ENCODE measurements at places on chromosomes 7 and 10.
A peak's percentile ranks its signal among the peaks of the same experiment; 100 is the strongest.

DNA sequence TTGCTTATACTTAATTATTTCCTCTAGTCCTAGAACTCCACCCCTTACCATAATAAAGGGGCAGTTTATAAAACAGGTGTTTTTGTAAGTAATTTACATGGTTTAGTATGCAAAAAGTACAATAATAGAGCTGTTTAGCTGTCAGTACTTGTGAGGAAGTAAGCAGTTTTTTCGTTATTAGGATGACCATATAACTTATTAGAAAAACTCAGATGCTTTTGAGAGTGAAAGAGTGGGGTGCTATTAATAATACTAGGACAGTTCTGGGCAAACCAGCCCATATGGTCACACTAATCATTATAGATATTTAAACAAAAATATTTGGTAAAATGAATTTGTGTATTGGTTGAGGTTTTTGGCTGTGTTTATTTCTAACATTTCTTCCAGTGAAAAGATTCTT is 201.9 kb upstream of the KAT6B start:
- H3K27me3 ChIP-seq: no peaks in the 10 kb centered on the region
- no peak overlapping the region for H3K27ac ChIP-seq
- no peak overlapping the region for H3K4me3 ChIP-seq
- peaks cover 2% of the 10 kb centered on the region for H3K4me1 ChIP-seq
- peaks cover 13% of the 10 kb centered on the region for H3K36me3 ChIP-seq
- DNase-seq: no peak

GRCh38 chr10:70833601-70834000 is 17.9 kb downstream of the SGPL1 start:
- H3K4me1 ChIP-seq: peaks cover 16% of the 10 kb centered on the region
- H3K36me3 ChIP-seq: peaks cover 24% of the 10 kb centered on the region
- no peak overlapping the region for H3K4me3 ChIP-seq
- DNase-seq: no peak

- no peak overlapping the region for H3K4me3 ChIP-seq
- H3K36me3 ChIP-seq: no peaks in the 10 kb centered on the region
- H3K4me1 ChIP-seq: peaks cover 18% of the 10 kb centered on the region
- no peak overlapping the region for H3K27ac ChIP-seq
- peaks cover 20% of the 10 kb centered on the region for H3K27me3 ChIP-seq
These were observed 30.5 kb upstream of the ZRANB1 start for GRCh38 chr10:124911124-124912067.

GRCh38 chr7:100396421-100396982 is 23.2 kb downstream of the PILRA start:
- H3K4me1 ChIP-seq: peaks cover 16% of the 10 kb centered on the region
- peak overlapping the region; percentile 88 for H3K27ac ChIP-seq
- peak overlapping the region; percentile 68 for H3K4me3 ChIP-seq
- no peaks in the 10 kb centered on the region for H3K36me3 ChIP-seq

- H3K36me3 ChIP-seq: no peaks in the 10 kb centered on the region
- H3K27ac ChIP-seq: no peak overlapping the region
- H3K4me1 ChIP-seq: peaks cover 2% of the 10 kb centered on the region
- H3K4me3 ChIP-seq: no peak overlapping the region
- H3K27me3 ChIP-seq: peaks cover 3% of the 10 kb centered on the region
These were observed 46.1 kb upstream of the SLC35B4 start for GRCh38 chr7:134362587-134363483.

DNA sequence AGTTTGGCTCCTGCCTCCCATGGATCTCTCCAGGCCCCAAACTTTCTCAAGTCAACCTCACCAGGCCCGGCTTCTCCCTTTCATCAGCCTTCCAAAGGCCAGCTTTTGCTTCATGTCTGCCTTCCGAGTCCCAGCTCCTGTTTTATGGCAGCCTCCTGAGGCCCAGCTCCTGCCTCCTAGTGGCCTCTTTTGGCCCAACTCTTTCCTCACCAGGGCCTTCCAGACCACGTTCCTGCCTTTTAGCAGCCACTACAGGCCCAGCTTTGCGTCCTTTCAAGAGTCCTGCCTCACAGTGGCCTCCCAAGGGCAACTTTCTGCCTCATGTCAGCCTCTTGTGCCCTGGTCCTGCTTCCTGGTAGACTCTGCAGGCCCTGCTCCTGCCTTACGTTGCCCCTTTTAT is 15.3 kb upstream of the TMEM248 start:
- no peak for DNase-seq
- H3K27me3 ChIP-seq: no peaks in the 10 kb centered on the region
- no peaks in the 10 kb centered on the region for H3K36me3 ChIP-seq
- no peak overlapping the region for H3K4me3 ChIP-seq
- no peak overlapping the region for H3K27ac ChIP-seq

- H3K4me1 ChIP-seq: no peaks in the 10 kb centered on the region
- DNase-seq: no peak
- H3K27ac ChIP-seq: no peak overlapping the region
- H3K4me3 ChIP-seq: no peak overlapping the region
These were observed 36.6 kb downstream of the CD36 start for GRCh38 chr7:80675090-80675489.

- H3K27ac ChIP-seq: peak overlapping the region; percentile 95
- peak overlapping the region; percentile 84 for H3K4me3 ChIP-seq
- H3K4me1 ChIP-seq: peaks cover 94% of the 10 kb centered on the region
- no peak for DNase-seq
- H3K27me3 ChIP-seq: no peaks in the 10 kb centered on the region
These were observed 128.9 kb downstream of the CELF2 start for GRCh38 chr10:11146402-11147171.

GRCh38 chr7:155450970-155451801 is 6.7 kb upstream of the EN2 start:
- H3K4me1 ChIP-seq: peaks cover under 1% of the 10 kb centered on the region
- H3K36me3 ChIP-seq: no peaks in the 10 kb centered on the region
- H3K27ac ChIP-seq: peak overlapping the region; percentile 26
- H3K27me3 ChIP-seq: peaks cover 81% of the 10 kb centered on the region

DNA sequence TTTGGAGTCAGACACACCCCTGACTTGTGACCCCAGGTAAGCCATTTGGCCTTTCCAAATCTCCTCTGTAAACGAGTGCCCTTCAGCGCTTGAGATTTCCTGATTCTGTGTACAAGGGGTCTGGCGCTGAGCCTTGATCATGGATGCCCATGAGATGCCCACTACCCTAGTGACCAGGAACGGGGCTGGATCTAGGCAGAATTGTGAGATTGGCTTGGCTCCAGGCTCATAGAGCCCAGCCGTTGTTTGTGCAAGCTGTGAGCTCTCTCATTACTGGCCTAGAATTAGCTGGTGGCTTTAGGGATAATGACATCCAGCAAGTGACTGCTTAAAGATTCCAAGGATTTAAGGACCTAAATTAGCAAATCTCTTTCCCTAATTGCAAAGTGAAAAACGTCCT is 84.9 kb downstream of the CAMK1D start:
- DNase-seq: no peak
- no peaks in the 10 kb centered on the region for H3K4me1 ChIP-seq
- peaks cover 7% of the 10 kb centered on the region for H3K27me3 ChIP-seq
- peaks cover under 1% of the 10 kb centered on the region for H3K36me3 ChIP-seq

DNA sequence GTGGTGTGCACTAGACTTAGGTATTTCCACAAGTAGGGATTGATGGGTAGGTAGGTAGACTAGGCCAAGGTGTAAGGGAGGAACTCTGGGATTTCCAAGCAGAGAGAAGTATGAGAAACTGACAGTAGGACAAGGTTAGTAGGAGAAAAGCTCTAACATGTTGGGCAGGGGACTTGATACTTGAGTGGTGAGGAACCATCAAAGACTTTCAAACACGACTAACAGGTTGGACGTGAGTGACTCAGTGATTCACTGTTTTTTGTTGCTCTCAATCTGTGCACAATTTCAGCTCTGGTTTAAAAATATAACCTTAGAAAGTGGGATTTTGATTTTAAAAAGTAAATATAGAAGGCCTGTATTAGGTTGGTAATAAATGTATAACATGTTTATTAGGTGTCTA is 44.4 kb downstream of the KLHDC10 start:
- no peak overlapping the region for H3K27ac ChIP-seq
- no peaks in the 10 kb centered on the region for H3K27me3 ChIP-seq
- no peak overlapping the region for H3K4me3 ChIP-seq
- peaks cover 7% of the 10 kb centered on the region for H3K4me1 ChIP-seq
- no peak for DNase-seq

- no peak overlapping the region for H3K27ac ChIP-seq
- DNase-seq: no peak
- H3K36me3 ChIP-seq: no peaks in the 10 kb centered on the region
These were observed 216.9 kb upstream of the FERD3L start for GRCh38 chr7:19362099-19362498.

GRCh38 chr7:48101352-48101751 is 12.3 kb downstream of the UPP1 start:
- H3K4me3 ChIP-seq: no peak overlapping the region
- peaks cover 81% of the 10 kb centered on the region for H3K36me3 ChIP-seq
- H3K4me1 ChIP-seq: peaks cover 45% of the 10 kb centered on the region
- DNase-seq: no peak
- no peak overlapping the region for H3K27ac ChIP-seq

GRCh38 chr7:22192801-22193200 is 164.2 kb downstream of the RAPGEF5 start:
- H3K4me1 ChIP-seq: no peaks in the 10 kb centered on the region
- H3K27me3 ChIP-seq: peaks cover 12% of the 10 kb centered on the region
- no peaks in the 10 kb centered on the region for H3K36me3 ChIP-seq

DNA sequence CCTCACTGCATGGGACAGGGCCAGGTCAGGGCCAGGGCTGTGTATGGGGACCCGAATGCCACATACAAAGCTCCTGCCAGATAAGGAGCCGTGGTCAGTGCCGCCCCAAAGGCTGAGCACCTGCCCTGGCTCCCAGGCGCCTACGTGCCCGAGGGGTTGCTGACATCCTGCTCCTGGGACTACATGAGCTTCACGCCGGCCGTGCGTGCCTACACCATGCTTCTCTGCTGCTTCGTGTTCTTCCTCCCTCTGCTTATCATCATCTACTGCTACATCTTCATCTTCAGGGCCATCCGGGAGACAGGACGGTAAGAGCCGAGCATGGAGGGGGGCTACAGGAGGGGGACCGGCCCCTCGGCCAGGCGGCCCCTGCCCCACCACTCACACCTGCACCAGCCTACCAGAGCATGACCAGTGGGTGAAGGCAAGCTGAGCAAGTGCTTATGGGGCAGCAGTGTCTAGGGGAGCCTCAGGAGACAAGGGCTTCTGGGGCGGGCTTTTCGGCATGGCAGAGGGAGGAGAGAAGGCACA is 4.9 kb downstream of the OPN4 start:
- H3K27me3 ChIP-seq: no peaks in the 10 kb centered on the region
- no peak for DNase-seq
- H3K4me3 ChIP-seq: no peak overlapping the region
- H3K4me1 ChIP-seq: no peaks in the 10 kb centered on the region
- H3K27ac ChIP-seq: no peak overlapping the region

DNA sequence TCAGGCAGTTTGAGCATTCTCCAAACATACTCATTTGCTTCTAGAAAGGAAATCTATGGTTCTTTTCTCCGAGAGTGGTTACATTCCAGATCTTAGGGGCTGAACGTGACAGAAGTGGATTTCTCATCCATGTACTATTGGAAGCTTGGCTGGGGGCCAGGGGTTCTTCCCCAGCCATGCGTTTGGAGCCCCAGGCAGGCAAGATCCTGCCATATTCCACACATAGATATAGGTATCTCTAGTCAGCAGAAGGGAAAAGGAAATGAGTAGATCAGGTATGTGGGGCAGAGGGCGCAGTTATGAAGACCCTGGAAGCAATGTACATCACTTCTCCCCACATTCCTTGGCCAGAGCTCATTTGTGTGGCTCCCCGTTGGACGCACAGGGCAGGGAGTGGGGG is 299.8 kb downstream of the CCDC3 start:
- no peak for DNase-seq
- peaks cover 12% of the 10 kb centered on the region for H3K4me1 ChIP-seq
- no peak overlapping the region for H3K27ac ChIP-seq
- H3K36me3 ChIP-seq: peaks cover 4% of the 10 kb centered on the region
- H3K27me3 ChIP-seq: no peaks in the 10 kb centered on the region

DNA sequence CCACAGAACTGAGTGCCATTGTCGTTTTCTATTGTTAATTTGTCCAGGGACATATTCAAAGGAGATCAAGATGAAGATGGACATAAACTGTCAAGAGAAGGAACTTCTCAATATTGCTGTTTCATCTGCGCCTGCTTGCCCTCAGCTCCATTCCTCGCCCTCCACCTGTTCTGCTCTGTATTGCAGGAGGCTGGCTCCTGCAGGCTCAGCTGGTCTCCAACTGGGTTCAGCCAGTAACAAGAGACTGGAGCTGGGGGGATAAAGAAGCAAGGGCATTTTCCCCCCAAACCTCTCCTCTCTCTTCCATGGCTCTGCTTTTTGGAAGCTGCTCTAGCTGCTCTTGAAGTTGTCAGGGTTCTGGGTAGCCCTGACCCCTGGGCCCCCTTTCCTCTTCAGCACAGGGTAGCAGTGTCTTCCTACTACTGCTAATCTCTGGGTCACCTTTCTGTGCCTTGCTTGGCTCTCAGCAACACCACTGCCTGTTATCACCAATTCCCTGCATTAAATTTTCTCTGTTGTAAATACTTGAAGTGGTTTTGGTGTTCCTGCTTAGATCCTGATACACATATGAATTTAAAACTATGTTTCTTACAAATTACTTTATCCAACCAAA is 149.0 kb upstream of the FGFR2 start:
- no peaks in the 10 kb centered on the region for H3K4me1 ChIP-seq
- H3K27me3 ChIP-seq: peaks cover under 1% of the 10 kb centered on the region
- H3K36me3 ChIP-seq: no peaks in the 10 kb centered on the region
- H3K4me3 ChIP-seq: no peak overlapping the region
- no peak for DNase-seq

DNA sequence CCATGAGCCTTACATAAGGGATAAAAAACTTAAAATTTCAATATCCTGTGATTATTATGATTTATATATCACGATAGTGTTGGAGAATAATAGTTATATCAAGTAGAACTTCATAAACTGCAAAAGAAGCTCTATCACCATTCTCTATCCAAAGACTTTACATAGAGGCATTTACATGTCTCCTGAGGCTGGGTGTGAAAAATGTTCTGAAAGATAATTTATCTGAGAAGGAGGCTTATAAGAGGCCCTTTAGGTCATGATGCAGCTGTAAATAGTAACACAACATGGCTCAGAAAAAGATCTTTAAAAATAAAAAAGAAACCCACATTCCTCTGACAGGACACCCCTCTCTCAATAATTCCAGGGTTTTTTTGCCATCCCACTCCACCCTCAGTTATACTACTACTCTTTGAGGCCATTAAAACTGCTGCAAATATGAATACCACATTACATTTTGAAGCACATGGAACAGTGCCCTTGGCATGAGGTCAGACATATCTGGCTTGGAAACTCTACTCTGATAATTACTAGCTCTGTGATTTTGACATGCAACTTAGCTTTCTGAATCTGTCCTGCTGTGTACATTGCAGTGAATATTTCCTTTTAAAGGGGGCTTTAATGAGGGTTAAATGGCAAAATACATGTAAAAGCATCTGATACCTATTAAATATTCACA is 55.5 kb downstream of the SLC16A12 start:
- no peak overlapping the region for H3K4me3 ChIP-seq
- no peak overlapping the region for H3K27ac ChIP-seq
- no peaks in the 10 kb centered on the region for H3K4me1 ChIP-seq

- no peak overlapping the region for H3K27ac ChIP-seq
- H3K4me3 ChIP-seq: no peak overlapping the region
- H3K4me1 ChIP-seq: no peaks in the 10 kb centered on the region
- DNase-seq: no peak
These were observed 38.9 kb downstream of the MET start for GRCh38 chr7:116710764-116711452.

Data from T-helper 2 cell treated with Interferon-gamma antibody and Interleukin-4, amounts not matched to agents 5 μg/mL and 100 μg/mL, for 36 hours (primary cell).